AG04450 (cell line): ENCODE measurements at places on chromosomes 13 and 19. TPM values are rescaled to one million over a fixed set of nuclear protein-coding genes. Genes with fewer than 3 reads are reported as not detected.

Gene NLRP11
- polyA plus RNA-seq: not detected in 2 replicates

DNA sequence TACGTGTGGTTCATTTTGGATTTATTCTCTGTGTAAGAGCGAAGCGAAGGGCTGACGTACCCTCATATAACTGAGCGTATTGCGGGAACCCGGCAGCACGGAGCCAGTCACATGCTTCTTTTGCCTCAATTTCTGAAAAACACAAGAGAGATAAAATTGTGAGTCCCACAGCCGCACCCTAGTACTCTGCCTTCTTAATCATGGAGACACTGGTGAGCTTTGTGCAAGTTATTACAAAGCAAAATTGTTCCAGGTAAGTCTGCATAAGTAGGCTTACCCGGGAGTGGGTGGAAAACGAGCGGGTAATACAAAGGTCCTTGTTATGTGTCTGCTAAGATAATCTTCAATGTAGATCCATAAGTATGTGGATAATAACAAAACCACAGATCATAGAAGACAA is 118.1 kb downstream of the STARD13 start:
- no peak for DNase-seq

DNA sequence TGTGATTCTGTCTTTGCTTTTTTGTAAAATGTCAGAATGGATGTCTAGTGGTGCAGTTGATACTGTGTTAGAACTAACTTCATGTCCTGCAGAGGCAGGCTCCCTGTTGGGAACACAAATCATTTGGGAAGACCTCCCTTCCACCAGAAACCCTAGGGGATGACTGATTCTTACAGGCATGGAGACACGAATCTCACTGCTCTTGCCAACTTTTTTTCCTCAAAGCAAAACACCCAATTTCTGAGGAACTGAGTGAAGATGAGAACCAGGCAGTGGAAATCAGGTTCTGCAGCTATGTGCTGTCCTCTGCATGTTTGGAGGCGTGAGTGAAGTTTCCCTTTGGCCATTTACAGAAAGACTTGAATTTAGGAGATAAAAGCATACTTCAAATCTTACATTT is 87.5 kb upstream of the CSNK1A1L start:
- no peak for DNase-seq

Gene LENG8
- 16.1 and 25.2 TPM in 2 replicates for polyA plus RNA-seq

DNA sequence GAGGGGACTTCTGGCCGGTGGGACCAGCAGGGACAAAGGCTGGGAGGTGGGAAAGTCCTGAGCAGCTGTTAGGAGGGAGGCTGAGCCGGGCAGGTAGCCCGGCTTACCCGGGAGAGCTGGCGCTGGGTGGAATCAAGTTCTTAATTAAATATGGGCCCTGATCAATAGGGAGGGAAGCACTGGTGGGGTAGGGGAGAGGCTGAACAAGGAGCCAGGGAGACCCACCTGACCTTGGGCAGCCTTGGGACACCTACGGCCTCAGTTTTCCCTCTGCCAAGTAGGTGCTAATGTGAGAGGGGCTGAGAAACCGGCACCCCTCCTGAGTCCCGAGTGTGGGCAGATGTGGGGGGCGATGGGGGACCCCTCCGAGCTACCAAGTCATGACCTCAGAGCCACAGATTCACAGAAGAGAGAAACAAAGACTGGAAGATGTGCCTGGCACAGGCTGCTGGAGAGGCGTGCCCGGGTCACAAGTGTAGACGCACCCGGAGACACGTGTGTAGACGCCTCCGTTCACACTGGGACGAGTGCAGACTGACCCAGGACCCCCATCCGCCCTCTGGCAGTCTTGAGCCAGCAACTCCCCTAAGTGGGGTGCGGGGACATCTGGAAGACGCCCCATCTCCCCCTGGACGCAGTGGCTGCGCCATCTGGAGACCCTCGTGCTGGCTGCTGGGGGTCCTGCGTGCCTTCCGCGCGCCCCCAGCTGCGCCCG is 8.4 kb downstream of the ONECUT3 start:
- no peak for DNase-seq

DNA sequence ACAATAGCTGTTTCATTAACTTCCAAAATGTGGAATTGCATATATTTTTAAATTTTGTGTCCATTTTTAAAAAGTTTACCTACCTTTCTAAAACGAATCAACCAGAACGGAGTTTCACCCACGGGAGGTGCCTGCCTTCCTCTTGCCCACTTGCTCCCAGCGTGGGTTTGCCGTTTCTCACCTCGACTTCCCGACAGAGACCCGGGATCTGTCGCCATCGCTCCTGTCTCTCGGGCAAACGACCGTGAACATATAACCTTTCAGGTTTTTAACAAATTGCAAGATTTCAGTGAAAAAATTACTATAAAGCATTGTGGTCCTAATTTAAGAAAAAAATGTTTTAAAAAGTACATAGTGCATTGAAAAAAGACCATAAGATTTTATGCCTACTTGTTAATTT is 4.2 kb downstream of the TMEM255B start:
- DNase-seq: no peak

GRCh38 chr19:32038021-32038920 is 307.1 kb upstream of the ZNF507 start:
- no peak for DNase-seq

Gene FLT1
- polyA plus RNA-seq: 2.3 and 2.4 TPM in 2 replicates

Gene ANKLE1
- polyA plus RNA-seq: 0.33 and 0.36 TPM in 2 replicates
